ENCODE measurements at places on chromosomes 6 and 20.
A peak's percentile ranks its signal among the peaks of the same experiment; 100 is the strongest.

DNA sequence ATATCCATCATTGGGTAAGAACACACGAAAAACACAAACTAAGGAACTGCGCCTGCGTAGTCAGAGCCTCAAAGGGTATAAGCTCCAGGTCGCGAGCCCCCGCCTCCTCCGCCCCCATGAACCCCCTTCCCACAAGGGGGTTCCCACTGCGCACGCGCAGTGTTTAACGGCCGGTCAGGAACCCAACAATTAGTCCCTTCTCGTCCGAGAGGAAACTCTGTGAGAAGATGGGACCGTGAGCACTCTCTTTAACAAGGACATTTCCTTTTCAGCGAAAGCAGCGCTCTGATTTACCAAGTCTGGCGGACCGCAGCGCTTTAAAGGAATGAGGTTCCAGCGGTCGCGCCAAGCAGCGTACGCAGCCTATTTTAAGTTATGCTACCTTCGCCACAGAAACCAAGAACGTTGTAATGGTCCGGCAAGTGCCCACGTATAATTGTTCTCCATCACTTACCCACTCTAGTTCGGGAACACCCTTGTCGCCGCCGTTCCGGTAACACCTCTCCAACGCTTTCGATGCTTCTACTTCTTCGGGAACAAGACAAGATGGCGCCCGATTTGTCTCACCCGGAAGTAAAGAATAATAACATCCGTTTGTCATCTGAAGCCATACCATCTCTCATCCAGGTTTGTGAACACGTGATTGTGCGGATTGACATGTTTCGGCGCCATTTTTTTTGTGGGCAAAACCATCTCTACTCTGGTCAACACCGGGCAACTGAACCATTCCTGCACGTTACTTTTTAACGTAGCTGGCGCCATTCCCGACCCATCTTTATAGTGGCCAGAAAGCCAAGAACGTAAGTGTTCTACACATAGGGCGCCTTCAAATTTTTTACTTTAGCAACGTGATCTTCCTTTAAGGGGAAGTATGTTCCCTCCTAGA lies at the start of gene PNISR:
Gene PNISR, minus strand, starts transcription at position 548 of the 886 bp plus-strand sequence. CDS start 10,649 bp downstream, outside the sequence.
- peak; percentile 76 for DNase-seq

DNA sequence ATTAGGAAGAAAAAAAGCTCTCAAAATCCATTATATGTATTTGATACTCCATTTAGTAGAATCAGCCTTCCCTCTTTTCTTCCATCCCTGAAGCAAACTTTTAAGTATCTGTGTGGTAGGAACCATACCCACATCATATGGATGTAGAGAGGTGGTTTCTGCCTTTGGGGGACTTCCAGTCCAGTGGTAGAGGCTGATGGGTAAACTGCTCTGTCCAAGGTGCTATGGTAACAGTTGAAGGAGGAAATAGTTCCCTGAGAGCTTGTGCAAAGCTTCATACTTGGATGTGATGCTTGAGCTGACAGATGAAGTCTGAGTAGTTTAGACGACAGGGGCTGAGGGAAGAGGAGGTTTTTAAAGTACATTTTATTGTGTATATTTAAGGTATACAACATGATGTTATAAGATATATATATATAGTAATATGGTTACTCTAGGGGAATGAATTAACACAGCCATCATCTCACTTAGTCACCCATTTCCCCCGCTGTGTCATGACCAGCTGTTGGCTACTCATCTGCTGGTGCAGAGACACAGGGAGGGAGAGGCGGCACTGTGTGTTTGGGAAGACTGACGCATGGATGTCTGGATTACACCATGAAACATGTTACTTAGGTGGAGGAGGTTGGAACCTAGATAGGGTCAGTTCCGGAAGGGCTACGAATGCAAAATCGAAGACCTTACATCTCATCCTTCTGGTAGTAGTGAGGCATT lies 185.2 kb downstream of the FARS2 start:
- no peak for DNase-seq

DNA sequence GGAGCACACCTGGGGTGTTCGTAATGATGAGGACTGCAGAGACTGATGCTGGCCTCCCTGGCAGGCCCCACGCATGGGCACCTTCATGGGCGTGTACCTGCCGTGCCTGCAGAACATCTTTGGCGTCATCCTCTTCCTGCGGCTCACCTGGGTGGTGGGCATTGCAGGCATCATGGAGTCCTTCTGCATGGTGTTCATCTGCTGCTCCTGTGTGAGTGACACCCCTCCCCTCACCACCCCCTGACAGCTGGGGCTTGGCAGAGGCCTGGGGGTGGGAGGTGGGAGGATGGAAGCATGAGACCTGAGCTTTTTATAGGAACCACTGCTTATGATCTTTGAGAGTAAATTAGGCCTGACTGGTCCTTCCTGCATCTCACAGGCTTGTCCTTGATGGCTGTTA lies 6.7 kb downstream of the SLC12A5 start:
- DNase-seq, result no peak

- no peak for DNase-seq
These were observed 34.3 kb downstream of the PRSS35 start for GRCh38 chr6:83546636-83547035.

DNA sequence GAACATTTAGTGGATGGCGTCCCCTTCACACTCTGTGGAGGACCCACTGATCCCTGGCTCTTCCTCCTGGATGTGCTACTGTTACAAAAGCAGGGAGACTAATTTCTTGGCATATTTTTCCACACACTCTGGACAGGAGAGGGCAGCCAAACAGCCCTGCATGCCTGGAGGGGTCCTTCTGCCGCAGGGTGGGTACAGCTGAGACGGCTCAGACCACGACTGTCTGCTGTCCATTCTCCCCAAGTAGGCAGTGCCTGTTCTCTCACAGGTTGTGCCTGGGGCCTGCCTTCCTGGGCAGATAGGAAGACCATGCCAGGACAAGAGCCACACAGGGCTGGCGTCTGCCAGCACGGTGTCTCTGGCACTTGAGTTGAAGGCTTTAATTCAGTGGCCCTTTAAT lies 260.1 kb downstream of the FOXC1 start:
- no peak for DNase-seq

GRCh38 chr6:80623066-80623815 lies 516.8 kb downstream of the BCKDHB start:
- DNase-seq, result no peak

DNA sequence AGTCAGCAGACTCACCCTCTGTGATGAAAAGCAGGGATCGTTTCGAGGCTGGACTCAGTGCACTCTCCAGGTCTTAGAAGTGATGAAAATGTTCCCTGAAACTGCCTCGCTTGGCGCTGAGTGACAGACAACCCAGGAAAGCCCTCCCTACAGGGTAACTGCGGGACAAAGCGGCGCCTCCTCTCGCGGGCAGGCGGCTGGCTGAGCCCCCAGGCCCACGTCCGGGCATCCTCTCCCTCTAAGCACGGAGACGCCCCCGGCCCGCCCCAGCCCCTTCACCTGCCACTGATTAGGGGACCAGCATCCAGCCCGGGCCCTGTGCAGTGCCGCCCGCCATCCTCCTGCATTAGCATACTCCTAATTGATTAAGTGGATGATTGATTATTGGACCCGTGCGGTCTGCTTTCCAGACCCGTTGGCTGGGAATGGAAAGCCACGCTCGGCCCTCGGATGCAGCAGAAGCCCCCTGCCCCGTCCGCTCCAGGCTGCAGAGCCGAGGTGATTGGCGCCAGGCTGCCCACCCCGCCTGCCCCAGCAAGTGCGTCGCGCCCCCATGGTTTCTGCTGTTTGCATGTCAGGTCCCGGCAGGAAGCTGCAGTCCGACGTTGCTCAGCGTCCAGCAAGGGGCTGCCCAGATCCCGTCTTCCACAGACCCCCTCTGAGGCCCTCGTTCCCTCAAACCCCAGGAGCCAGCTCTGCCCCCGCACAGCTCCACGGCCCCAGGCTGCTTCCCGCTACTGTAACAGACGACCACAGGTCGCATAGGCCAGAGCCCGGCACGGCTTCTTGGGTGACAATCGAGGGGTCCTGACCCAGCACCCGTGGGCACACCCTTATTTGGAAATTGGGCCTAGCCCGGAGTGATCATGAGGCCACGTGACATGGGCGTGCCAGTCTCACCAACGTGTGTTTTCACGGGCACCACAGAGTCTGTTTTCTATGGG lies 131.6 kb downstream of the DLL1 start:
- no peak for DNase-seq

- no peak for DNase-seq
These were observed 7.6 kb downstream of the SLC44A4 start for GRCh38 chr6:31871046-31871659.

DNA sequence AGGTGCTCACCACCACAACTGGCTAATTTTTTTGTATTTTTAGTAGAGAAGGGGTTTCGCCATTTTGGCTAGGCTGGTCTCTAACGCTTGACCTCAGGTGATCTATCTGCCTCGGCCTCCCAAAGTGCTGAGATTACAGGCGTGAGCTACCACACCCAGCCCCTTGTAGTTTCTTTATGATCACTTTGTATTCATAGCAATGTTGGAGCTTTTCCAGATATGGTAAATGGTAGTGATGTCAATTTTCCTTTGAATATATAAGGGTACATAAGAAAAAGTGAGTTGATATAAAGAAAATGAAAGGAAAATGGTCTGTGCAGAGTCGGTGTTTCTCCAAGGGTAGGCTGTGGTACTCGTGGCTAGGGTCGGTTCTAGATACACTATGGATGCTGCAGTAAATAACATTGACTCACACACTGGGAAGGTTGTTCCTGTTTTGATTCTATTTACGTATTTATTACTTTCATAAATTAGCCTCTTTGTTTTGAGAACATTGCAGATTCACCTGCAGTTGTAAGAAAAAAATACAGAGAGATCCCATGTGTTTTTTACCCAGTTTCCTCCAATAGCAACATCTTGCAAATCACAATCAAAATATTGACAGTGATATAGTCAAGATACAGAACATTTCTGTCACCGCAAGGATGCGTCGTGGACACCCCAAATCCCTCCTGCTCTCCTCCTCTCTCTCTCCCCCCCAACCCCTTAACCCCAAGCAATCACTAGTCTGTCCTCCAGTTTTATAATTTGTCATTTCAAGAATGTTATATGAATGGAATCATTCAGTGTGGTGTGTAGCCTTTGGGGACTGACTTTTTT lies 2.5 kb downstream of the ZNF831 start:
- DNase-seq, result no peak

DNA sequence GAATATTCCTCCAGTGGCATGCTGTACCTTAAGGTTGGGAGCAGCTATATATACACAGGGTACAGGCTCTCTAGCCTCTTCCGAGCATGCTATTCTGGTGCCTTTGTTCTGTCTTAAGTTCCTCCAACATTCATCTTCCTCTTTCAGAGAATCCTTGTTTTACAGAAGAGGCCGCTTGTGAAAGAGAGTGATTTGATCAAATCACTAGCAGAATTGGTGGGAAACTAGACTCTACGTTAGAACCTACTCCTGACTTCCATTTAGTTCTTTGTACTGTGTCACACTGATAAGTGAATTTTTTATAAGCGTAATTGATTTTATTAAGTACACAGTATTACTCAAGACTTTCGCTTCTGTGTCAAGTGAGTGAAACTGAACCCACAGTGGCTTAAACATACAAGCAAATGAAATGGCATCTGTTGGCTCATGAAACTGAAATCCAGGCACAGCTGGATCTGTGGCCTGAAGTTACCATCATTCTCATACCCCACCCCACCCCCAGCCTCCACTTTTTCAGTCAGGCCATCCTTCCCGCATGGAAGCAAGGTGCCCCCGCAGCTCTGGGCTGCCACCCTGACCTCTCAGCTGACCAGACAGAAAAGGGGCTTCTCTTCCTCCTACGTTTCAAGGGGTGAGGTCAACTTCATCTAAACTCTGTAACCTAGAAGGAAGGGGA lies 102.3 kb downstream of the RPP40 start:
- no peak for DNase-seq

DNA sequence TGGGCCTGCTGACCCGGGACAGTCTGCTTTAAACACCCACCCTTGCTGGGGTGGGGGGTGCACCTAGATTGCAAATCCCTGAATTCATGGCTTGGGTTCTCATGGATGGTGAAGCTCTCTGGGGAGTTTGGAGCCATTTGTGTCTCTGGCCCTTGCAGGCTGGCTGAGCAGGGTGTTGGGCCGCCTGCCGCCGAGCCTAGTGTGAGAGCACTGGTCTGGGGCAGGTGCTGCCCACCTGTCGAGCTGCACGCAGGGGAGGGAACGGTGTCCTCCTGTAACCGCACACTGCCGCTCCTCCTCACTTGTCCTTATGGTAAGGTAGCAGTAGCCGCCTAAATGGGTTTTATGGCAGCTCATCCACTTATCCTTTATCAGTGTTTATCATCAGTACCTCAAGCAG lies 143.9 kb downstream of the DTNBP1 start:
- DNase-seq, result no peak

- DNase-seq, result no peak
These were observed 207.0 kb downstream of the THBS2 start for GRCh38 chr6:169046483-169047192.

DNA sequence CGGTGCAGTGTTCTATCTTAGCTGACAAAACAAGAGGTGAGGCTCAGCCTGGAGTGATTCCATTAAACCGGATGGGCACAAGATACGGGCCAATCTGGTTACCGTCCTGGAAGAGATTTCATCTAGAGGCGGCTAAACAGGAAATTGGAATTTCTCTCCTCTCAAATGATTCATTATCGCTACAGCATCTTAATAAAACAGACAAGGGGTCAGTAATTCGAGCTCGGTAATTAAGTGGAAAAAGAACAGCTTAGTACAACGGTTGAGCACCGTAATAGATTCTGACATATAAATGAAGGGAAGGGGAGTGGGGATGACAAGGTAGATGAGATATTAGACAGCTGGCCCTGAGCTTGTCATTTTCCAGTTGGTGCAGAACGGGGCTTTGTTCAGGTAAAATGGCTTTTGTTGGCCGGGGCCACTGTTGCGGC lies 137.2 kb downstream of the EDN3 start:
- no peak for DNase-seq

GRCh38 chr6:118678866-118679265 lies 27.5 kb upstream of the CEP85L start:
- DNase-seq, result no peak

DNA sequence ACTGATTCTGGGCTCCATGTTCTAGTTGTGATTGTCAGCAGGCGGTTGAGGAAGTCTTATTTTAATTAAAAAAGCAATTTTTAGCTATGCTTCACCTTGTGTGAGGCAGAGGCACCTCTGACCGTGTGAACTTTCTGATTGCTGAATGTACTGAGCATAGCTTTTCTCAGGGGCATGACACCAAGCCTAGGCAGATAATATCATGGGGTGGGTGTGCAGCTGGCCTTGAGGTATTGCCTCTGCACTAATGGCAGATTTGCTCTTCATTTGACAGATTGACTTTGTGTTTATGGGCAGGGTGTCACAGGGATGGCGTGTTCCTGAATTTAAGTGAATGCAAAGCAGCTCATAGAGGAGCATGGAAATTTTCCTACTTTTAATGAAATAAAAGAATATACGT lies 19.6 kb downstream of the CTNNBL1 start:
- no peak for DNase-seq

GRCh38 chr6:98900706-98901105 lies 47.0 kb downstream of the FBXL4 start:
- no peak for DNase-seq

DNA sequence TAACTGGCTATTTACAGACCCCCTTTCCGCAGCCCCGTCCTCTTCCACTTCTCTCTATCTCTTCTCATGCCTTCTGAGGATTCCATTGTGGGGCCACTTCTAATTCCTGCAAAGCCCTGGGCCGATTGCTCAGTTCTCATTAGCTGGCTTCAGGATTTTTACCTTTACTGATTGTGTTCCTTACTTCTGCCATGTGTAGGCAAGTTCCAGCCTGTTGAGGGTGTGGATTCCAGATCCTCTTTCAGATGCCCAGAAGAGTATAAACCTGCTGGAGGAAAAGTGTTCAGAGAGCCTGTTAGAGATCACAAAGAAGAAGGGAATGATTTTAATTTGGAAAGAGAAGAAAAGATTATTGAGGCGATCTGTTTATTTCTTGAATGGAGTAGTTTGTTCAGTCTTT lies 5.4 kb downstream of the DSE start:
- no peak for DNase-seq

- no peak for DNase-seq
These were observed 48.2 kb downstream of the RFX6 start for GRCh38 chr6:116925088-116925794.

- no peak for DNase-seq
These were observed 245.9 kb upstream of the HSF2 start for GRCh38 chr6:122153557-122153956.

All from stimulated activated CD4-positive, alpha-beta T cell treated with anti-CD3 and anti-CD28 coated beads, Interleukin-4, amount 100 ng/mL, for 4 hours (primary cell).